ENCODE measurements at places on chromosomes 11 and 22.

DNA sequence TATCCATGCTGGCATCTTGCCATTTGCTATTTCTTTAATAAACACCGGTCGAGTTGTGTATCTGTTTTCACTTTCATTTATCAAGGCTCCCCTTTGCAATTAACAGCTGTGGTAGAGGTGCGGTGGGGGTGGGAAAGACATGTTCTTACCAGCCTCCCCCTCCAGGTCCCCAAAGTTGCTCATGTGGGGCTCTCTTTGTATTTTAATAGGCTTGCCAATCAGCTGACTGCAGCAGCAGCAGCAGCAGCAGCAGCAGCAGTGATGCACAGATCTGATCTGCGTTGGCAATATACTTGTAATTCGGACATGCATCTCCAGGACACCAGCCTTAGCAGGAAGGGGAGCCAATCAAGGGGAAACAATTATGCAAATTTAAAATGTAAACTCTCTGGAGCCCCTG lies 40.3 kb upstream of the E2F8 start:
- DNase-seq = no peak

GRCh38 chr22:49230194-49230577 lies 597.5 kb downstream of the BRD1 start:
- no peak for DNase-seq

- peak; percentile 88 for DNase-seq
Observed at GRCh38 chr22:30277547-30278344, 11.1 kb upstream of the OSM start.

- DNase-seq = no peak
Observed at GRCh38 chr11:80846442-80846841, 1405.6 kb upstream of the TENM4 start.

DNA sequence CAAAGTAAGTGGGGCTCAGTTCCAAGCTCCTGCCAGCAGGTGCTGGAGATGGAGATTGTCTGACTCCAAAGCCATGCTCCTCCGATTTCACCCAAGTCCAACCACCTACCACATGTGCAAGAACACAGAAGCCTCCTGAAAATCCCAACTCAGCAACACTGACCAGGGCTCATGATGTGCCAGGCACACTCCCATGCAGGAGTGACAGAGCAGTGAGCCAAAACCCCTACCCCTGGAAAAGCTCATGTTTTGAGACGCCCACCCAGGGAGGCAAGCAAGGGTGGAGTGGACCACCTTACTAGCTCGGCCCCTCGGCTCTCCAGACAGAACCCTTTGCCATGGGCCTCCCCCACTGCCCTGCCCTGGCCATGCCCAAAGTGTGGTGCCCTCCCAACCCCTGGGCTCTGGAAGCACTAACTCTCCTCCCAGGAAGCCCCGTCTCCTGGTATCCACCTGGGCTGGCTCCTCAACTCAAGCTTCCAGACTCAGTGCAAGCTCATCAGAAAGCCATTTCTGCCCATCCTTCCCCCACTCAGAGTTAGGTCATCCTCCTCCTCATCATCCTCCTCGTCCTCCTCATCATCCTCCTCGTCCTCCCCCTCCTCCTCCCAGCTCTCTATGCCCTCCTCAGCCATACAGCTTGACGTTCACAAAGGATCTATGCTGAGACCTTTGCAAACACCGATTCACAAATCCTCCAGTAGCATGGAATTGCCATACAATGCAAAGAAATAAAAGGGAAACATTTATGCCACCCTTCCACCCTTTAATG lies 154.9 kb downstream of the MPPED1 start:
- DNase-seq = no peak

- no peak for DNase-seq
Observed at GRCh38 chr22:33013531-33014162, 44.5 kb downstream of the SYN3 start.

- DNase-seq = peak; percentile 80
Observed at GRCh38 chr11:46026606-46027293, 94.5 kb downstream of the PHF21A start.

DNA sequence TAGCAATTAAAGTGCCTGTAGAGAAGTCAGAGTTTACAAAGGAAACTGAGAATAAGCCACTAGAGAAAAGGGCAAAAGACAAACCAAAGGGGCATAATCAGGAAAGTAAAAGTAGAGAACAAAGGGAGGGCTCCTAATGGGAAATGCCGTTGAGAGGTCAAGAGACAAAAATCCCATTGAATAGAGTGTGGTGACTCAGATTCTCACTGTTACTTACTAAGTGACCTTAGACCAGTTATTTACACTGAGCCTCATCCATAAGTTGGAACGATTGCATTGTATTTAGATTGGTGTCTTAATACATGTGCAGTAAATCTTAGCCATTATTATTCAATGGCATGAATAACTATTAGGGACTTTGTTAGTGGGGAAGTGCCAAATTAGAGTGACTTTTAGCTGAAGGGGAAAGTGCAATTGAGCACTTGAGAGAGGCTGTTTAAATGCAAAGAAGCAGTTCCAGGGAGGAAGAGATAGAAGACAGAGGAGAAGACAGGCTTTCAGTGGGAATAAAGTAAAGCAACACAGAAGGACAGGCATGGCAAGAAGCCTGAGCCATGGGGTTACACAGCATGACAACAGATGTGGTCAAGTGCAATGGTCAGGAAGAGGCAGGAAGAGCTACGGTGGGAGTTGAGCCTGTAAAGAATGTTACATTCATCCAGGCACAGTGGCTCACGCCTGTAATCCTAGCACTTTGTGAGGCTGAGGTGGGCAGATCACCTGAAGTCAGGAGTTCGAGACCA lies 82.6 kb downstream of the UBASH3B start:
- no peak for DNase-seq

Data from EH (cell line).